ENCODE measurements at places on chromosomes 11 and 22.

- DNase-seq = no peak
Observed at GRCh38 chr11:15204711-15205110, 90.0 kb downstream of the INSC start.

- DNase-seq = no peak
Observed at GRCh38 chr11:29018631-29019030, 910.4 kb downstream of the METTL15 start.

- DNase-seq = no peak
Observed at GRCh38 chr11:47850337-47850736, 2.2 kb upstream of the NUP160 start.

- no peak for DNase-seq
Observed at GRCh38 chr11:110455718-110456117, 26.0 kb downstream of the FDX1 start.

DNA sequence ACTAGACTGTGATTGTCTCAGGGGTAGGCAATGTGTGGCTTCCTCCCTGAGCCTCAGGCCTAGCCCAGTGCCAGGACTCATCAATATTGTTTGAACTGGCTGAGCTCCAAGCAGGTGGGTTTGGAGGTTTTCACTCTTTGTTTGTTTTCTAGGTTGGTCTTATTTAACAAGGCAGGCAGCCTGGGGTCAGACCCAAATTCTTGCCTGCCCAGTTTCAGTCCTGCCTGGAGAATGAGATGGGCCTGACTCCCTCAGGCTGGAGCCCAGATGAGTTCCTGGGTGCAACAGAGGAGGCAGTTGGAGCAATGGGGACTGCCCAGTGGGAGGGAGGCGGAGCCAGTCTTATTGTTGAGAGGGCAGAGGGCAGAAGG is 28.3 kb upstream of the TP53I11 start:
- DNase-seq = no peak

- no peak for DNase-seq
Observed at GRCh38 chr11:34609850-34610249, 11.0 kb upstream of the EHF start.

- no peak for DNase-seq
Observed at GRCh38 chr22:48941033-48941902, 886.4 kb downstream of the BRD1 start.

DNA sequence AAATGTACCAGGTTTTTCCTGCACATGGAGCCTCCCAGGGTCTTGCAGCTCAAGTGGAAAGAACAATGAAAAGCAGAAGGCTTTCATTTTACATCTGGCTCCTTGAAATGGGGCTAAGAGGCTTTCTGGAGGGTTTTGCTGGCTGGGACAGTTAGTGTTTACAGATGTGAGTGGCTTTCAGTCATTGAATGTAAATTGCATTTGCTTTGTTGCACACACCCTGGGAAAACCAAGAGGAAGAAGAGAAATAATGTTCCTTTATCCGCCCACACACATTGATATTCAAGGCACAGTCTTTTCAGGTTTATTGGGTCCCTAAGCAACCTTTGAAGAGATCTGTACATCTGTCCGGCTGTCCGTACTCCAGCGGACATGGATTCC is 144.5 kb downstream of the SPON1 start:
- no peak for DNase-seq

GRCh38 chr11:109015283-109015682 is 350.4 kb downstream of the DDX10 start:
- DNase-seq = no peak

GRCh38 chr11:72497731-72498130 is 63.4 kb upstream of the CLPB start:
- no peak for DNase-seq

- DNase-seq = no peak
Observed at GRCh38 chr11:44725016-44725685, 1.6 kb upstream of the TSPAN18 start.
